ENCODE measurements at places on chromosomes 3 and 15.

- no peak for DNase-seq
Measured at GRCh38 chr3:116423945-116424344, 21.3 kb downstream of the LSAMP start.

DNA sequence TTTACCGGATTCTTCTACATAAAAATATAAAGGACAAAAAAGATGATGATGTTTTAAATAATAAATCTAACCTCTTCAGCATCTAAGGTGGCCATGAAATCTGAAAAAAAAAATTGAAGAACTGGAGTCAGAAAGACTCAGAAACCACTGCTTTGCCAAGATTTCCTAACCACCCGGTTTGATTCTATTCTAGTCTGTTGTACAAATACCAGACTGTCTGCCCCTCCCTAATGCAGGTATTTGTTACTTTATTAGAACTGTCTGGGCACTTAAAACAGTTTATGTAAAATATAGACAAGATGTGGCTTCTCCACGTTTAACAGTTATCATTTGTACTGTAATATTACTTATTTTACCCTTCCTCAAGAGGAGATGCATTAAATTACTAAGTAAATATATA, 48.8 kb downstream of the UACA start:
- no peak for DNase-seq

- no peak for DNase-seq
Measured at GRCh38 chr15:71390096-71390495, 274.8 kb downstream of the THSD4 start.

GRCh38 chr3:183158551-183159006, 4.0 kb downstream of the LAMP3 start:
- DNase-seq: peak; percentile 69

- no peak for DNase-seq
Measured at GRCh38 chr3:9669720-9670432, 20.6 kb downstream of the MTMR14 start.

- DNase-seq: no peak
Measured at GRCh38 chr3:130728037-130728436, 18.6 kb downstream of the PIK3R4 start.

DNA sequence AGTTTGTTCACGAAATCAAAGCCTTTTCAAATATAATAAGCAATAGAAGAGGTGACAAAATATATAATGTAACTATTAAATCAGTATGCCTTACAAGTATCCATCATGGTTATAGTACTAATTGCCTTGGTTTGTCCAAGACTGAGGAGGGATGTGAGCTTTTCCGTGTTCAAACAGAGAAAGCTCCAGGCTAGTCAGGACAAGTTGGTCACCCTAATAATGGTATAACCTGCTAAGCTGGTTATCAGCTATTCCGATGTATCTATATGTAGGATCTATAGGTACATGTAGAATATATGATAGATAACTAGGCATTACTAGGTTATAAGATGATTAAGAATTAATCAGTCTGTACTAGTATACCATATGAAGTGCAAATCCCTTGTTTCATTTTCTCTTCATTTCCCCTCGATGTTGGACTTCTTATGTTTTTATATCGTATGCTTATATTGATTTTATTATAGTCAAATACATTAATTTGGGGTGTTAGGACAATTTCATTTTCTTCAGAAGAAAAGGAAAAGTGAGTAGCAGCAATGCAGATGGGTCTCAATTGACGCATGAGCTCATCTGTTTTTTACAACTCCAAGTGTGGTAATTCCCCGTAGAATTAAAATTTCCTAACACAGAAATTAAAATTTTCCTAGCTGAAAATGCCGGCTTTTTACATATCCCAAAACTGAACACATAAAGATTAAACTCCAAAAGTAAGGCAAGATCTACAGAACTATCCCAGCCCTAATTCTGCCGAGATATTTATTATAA, 419.1 kb downstream of the TIGIT start:
- DNase-seq: no peak

DNA sequence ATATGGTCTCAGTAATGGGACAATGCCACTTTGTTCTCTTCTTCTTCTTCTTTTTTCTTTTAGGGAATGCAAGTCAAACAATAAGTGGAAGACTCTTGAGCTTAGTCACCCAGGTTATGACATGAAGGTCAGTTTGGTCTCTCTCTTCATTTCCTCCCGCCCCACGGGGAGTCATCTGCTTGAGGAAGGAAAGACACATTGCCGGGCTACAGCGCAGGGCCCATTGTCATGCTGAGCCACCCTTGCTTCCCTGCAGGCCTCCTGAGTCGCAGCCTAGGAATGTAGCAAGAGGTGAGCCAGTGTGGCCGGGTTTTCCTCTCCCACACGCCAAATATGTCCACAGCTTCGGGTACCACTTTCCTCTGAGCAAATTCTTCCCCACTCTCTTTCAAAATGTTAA, 47.6 kb downstream of the RAP2B start:
- no peak for DNase-seq

DNA sequence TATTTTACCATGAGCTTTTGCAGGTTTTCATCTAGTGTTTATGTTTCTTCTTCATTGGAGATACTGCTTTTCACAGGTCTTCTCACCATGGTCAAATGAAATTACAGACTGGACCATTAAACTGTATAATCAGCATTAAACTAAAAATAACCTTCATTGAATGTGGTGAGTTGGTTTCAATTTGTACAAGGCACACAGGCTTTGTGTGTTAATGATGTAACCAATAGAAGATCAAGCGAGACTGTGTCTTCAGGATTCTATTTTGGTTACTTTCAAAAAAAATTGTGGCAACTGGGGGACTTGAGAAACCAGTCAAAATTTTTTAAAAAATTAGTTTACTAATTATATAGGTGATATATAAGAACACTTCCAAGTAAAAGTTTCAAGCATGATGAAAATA, 54.3 kb upstream of the GCSAM start:
- no peak for DNase-seq

GRCh38 chr15:45117308-45118130, 3.4 kb downstream of the DUOXA2 start:
- no peak for DNase-seq

DNA sequence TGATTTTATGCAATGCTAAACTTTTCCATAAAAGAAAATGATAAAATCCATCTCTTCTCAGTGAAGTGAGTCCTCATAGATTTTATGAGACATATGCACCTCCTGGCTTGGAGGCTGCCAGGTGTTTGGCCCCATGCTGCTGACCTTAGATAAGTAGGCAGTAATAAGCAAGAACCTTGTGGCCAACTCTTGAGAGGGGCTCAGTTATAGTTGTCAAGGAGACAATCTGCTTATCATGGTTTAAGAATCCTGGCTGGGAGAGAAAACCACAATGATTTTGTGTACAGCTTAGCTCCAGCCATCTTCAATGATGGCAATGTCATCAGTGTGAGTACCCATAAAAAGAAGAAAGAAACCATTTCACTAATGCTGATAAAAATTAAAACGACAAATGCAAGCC, 252.1 kb downstream of the CPNE4 start:
- DNase-seq: no peak

DNA sequence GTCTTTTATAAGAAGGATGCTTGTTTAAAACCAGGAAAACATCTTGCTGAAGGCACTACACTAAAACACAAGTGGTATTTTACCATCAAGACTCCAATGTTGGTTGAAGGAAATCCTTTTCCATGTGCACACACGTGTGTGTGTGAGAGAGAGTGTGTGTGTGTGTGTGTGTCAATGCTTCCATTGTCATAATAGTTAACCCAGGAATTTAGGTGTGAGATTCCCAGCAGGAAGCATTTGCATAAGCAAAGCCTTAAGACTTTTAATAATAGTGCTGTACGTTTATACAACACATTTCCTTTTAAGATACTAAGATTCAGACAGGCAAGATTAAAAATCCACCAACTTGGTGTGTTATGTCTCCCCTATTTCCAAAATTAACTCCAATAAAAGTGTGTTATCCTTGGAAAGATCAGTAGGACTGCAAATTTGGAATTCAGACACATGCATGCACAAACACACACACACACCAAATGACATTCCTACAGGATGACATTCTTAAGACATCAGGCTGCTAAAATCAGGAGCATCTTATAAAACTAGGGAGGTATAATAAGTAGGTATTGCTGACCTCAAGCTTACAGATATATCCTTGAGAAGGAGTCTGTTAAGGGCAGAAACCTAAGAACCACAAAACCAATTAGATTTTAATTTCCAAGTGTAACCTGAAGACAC, 18.3 kb downstream of the LMCD1 start:
- DNase-seq: no peak

DNA sequence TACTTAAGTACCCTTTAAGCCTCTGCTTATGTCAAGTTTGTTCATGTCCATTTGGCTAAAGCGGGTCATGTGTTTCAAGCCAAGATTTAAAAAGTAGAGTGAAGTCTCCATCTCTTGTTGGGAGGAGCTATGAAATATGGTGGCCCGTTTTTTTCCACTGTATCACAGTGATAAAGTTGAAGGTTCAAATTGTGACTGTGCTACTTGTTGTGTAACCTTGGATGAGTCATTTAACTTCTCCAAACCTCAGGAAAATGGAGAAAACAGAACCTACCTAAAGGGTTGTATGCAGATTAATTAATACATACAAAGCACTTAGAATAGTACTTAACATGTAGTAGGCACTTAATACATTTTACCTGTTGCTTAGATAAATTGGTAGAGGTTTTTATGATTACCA, 43.4 kb downstream of the SNAPC5 start:
- no peak for DNase-seq

DNA sequence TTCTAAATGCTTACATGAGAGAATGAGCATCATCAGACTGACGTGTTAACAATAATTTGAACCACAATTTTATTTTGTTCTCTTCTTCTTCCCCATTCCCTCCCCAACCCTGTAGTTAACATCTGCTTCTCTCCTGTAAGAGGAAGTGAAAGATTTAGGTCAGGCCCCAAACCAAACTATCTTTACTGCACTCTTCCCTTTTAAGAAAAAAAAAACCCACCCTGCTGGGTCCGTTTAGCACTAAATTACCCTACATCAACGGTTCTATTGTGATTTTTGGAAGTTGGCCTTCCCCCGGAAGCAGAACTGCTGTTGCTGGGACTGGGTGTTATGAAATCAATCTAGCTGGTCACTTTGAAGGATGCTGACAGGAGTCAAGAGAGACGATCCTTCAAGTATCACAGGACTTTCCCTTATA, 49.4 kb downstream of the NFKBIZ start:
- DNase-seq: no peak

GRCh38 chr3:167146911-167147310, 233.2 kb downstream of the ZBBX start:
- DNase-seq: no peak

- no peak for DNase-seq
Measured at GRCh38 chr15:63156755-63157117, 541 bp downstream of the RPS27L start.

GRCh38 chr3:140708815-140709214, 31.0 kb downstream of the TRIM42 start:
- DNase-seq: no peak

DNA sequence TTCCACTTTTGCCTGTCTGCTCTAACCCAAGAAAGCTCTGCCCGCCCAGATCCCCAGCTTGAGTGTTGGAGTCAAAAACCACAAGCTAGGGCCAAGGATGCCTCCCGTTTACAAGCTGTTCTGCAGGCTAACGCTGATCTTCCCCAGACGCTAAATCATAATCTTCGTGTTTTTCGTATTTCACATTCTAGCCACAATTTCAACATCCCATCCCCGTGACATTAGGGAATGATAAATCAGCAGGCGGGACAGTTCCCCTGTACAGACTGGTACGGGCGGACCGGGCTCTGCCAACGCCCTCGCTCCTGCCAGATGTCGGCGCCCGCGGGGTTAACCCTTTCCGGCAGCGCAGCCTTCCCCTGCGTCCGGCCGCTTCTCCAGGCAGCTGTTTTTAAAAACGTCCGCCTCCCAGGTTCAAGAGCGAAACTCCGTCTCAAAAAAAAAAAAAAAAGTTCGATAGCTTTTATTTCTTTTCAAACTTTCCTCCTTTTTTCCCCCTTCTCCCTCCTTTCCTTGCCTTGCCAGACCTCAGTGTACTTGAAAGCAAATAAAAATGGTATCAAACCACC, 81.0 kb upstream of the BNC1 start:
- DNase-seq: no peak

- DNase-seq: no peak
Measured at GRCh38 chr15:57160823-57161560, 215.3 kb upstream of the CGNL1 start.

DNA sequence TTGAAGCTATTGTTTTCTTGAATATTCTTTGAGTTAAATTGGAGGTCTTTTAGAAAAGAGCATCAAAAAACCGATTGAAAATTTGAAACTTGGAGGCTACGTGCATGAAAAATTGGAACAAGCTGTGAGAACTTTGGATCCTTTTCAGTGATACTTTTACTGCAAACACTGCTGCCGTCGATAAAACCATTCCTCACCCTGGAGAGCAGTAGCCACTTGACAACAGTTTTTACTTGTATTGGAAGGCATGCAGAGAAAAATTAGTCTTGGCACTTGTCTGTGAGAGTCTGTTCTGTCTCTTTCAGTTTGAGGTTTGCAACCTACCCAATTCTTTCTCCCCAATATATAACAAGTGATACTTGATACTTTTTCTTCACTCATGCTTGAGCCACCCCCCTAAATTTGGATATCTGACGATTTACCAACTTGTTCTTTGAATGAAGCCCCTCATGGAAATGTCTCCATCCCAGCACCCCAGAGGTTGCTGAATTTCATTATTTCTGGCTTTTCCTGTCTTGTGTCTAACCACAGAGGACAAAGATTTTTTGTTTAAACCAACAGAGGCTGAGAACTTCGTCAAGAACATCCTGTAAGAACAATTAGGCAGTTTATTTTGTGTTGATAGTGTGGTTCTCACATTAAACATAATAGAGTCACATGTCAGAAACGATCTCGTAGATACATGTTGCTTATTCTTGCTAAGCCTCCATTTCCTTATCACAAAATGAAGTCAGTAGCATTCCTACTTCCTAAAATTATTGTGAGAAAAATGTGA, 307.3 kb upstream of the PLSCR5 start:
- DNase-seq: no peak

- no peak for DNase-seq
Measured at GRCh38 chr3:36206956-36207580, 173.2 kb upstream of the STAC start.

DNA sequence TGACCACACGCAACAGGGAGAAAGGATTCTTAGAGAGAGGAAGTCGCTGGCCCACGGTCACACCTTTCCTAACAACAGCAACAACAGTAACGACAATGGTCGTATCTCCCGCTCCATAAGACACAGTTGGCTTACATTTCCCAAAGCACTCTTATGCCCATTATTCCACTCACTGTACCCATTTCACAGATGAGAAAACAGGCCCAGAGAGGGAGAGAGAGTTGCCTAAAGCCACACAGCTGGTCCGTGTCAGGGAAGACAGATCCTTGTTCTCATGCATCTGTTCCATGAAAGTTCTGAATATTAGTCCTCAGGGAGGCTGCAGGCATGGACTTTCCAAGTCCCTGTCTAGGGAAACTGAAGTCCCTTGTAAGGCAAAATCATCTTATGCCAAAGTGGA, 42.0 kb upstream of the ATP2B2 start:
- DNase-seq: no peak

DNA sequence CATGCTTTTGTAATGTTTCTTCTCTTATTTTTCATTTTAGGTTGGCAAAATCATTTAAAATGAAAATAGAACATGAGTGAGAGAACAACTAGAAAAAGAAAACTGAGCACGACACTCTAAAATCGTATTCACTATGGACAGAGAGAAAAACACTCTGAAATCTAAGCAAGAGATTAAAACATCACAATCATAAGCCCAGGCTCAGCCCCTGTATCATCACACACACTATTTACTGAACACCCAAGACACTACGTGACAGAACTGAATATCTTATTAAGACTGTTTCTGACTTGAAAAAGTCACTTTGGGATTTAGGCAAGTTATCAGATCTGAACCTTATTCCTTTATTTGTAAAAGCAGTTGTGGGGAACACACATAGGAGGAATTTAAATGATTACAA, 82.6 kb upstream of the PLXND1 start:
- no peak for DNase-seq

Data from GM12892 (cell line).